Mammary microvascular endothelial cell (primary cell): ENCODE measurements at places on chromosomes 2 and 18. TPM values are rescaled to one million over a fixed set of nuclear protein-coding genes. Genes with fewer than 3 reads are reported as not detected.

The MBD5 gene
- 7.1 and 8.1 TPM in 2 replicates for total RNA-seq

The TSGA10 gene
- total RNA-seq, result 0.93 and 1.6 TPM in 2 replicates

The KRTCAP3 gene
- total RNA-seq, result not detected in 2 replicates

The B3GNT7 gene
- 1.1 and 1.3 TPM in 2 replicates for total RNA-seq

The UNC80 gene
- total RNA-seq, result 0.07 TPM in 1 of 2 replicates, not detected in the other

The SERPINB7 gene
- not detected in 2 replicates for total RNA-seq

The ARMC9 gene
- 8.6 and 11.3 TPM in 2 replicates for total RNA-seq

The PGAP1 gene
- 1.5 and 2.0 TPM in 2 replicates for total RNA-seq

The NT5C1B gene
- not detected in 2 replicates for total RNA-seq

The SCN7A gene
- not detected in 2 replicates for total RNA-seq

The TGFBRAP1 gene
- 30.5 and 33.5 TPM in 2 replicates for total RNA-seq

The EML6 gene
- total RNA-seq, result 0.13 and 0.89 TPM in 2 replicates

The KIAA2012 gene
- total RNA-seq, result not detected in 2 replicates

The NAT8 gene
- total RNA-seq, result not detected in 2 replicates

The LRRFIP1 gene
- 159 and 170 TPM in 2 replicates for total RNA-seq

The FABP1 gene
- not detected in 2 replicates for total RNA-seq

The EMILIN1 gene
- total RNA-seq, result 7.2 and 11.9 TPM in 2 replicates

The LCLAT1 gene
- 10.5 and 13.0 TPM in 2 replicates for total RNA-seq

The CYP1B1 gene
- 0.20 TPM in 1 of 2 replicates, not detected in the other for total RNA-seq

The KATNAL2 gene
- total RNA-seq, result 0.54 and 2.2 TPM in 2 replicates

The LYPD1 gene
- 24.4 and 26.4 TPM in 2 replicates for total RNA-seq

The DSC3 gene
- 0.10 and 0.13 TPM in 2 replicates for total RNA-seq

The APCDD1 gene
- total RNA-seq, result not detected in 2 replicates

The XRCC5 gene
- 203 and 209 TPM in 2 replicates for total RNA-seq

The STRN gene
- total RNA-seq, result 12.6 and 14.3 TPM in 2 replicates

The RDH14 gene
- total RNA-seq, result 18.4 and 19.7 TPM in 2 replicates

The CRYGD gene
- not detected in 2 replicates for total RNA-seq

The TOGARAM2 gene
- not detected in 2 replicates for total RNA-seq

The KIF5C gene
- 0.25 and 0.33 TPM in 2 replicates for total RNA-seq

The NEU2 gene
- not detected in 2 replicates for total RNA-seq

The NPC1 gene
- total RNA-seq, result 61.4 and 62.8 TPM in 2 replicates

The DLGAP1 gene
- 0.93 and 1.1 TPM in 2 replicates for total RNA-seq

The NDUFV2 gene
- 223 and 233 TPM in 2 replicates for total RNA-seq

The CNPPD1 gene
- 35.3 and 37.0 TPM in 2 replicates for total RNA-seq

The GATA6 gene
- total RNA-seq, result 2.0 and 3.8 TPM in 2 replicates
